Stimulated activated CD8-positive, alpha-beta memory T cell treated with anti-CD3 and anti-CD28 coated beads, Interleukin-4, amount 100 ng/mL, for 1 hour (primary cell): ENCODE measurements at places on chromosomes 6 and 20.

- DNase-seq, result no peak
Measured at GRCh38 chr6:42453654-42454427, 2.1 kb upstream of the TRERF1 start.

DNA sequence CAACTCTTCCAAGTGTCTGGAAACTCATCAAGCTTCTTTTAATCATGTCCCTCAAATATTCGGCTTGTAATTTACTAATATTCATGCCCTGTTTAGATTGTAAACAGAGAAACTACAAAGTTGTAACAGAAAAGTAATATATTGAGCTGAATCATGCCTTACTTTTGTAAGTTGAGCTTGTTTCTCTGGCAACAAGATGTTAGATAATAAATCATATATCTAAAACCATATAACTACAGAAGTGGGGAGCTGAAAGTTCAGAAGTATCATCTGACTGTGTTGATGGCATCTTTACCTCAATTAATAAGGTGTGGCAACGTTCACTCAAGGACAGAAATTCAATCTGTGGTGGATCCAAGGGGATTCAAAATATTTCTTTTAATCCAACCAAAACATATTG is 263.9 kb downstream of the PLCB1 start:
- DNase-seq, result no peak

DNA sequence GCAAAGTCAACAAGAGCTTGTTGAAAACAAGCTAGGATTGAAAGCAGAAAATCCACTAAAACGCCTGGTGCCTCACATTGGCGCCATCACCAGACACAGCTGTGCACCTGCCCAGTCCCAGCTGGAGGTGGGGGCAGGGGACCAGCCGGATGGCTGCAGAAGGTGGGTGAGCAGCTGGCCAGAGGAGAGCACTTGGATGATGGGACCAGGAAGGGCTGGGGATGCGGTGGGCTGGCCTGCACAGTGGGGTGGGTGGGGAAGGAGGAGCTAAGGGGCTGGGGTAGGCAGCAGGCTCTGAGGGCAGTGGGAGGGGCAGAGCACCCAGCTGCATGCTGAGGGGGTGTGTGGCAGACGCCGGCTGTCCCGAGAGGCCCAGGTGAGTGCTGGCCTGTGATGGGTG is 7.1 kb downstream of the CABLES2 start:
- no peak for DNase-seq

DNA sequence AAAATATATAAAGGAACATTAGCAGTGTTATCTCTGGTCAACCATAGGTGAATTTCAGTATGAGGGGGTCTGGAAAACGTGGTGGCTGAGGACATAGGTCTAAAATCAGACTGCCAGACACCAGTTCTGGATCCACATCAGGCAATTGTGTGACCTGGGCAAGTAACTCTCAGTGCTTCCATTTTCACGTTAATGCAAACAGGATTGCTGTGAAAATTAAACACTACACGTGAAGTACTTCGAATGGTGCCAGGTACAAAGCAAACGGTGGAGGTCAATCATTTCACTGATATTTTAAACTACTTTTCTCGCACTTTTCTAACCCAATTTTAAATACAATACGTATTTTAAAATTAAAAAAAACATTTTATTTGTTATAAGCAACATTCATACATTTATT is 315.7 kb downstream of the TRDN start:
- DNase-seq, result no peak

DNA sequence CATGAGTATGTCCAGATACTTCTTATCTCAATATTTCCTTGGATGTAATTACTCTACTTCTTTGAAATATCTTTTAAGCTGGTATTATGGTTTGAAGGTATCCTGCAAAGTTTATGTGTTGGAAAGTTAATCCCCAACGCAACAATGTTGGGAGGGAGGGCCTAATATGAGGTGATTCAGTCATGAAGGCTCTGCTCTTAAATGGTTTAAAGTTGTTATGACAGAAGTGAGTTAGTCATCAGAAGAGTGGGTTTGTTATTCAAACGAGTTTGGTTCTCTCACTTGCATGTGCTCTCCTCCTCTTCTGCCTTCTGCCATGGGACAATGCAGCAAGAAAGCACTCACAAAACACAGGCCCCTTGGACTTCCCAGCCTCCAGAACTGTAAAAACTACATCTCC is 176.3 kb downstream of the KCNQ5 start:
- DNase-seq, result no peak

- no peak for DNase-seq
Measured at GRCh38 chr6:139545206-139546105, 171.0 kb upstream of the CITED2 start.

DNA sequence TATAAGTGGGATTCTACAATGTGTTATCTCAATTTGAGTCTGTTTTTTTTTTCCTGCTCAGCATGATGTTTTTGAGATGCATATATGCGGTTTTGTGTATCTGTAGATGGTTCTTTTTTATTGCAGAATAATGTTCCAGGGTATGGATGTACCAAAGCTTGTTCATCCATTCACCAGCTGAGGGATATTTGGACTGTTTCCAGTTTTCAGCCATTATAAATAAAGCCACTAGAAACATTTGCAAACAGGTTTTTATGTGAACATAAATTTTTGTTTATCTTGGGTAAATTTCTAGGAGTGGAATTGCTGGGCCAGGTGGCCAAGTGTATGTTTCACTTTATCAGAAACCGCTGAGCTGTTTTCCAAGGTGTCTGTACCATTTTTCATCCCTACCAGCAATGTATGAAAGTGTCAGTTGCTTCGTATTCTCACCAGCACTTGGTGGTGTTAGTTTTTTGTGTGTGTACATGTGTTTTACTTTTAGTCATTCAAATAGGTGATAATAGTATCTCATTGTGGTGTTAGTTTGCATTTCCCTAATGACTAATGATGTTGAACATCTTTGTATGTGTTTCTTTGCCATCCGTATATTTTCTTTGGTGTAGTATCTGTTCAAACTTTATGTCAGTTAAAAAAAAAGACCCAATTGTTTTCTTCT is 124.2 kb downstream of the CEBPB start:
- DNase-seq, result no peak

GRCh38 chr6:156107624-156108101 is 652.0 kb upstream of the NOX3 start:
- DNase-seq, result no peak

- DNase-seq, result no peak
Measured at GRCh38 chr6:124679387-124679786, 282.9 kb upstream of the RNF217 start.

DNA sequence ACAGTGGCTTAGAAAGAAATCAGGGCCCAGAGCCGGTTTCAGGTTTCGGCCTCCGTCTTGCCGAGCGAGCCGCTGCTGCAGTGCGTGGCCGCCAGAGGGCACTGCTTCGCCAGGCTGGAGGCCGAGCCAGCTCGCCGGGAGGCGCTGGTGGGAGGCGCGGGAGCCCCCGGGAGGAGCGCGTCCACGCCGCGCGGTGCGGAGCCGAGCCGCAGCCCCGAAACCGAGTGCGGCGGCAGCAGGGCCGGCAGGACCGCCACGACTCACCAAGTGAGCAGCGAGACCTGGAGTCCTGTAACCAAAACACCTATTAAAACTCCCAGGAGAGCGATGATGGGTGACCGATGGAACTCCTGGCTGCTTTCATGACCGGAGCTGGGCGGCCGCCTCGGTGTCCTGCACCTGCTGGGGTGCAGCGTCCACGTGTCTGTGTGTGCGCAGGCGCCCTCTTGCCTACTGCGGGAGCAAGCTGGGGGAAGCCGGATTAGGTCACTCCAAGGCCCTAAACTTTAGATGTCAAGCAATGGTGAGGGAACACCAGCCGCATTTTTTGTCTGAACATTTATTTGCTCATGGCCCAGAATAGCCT is 186.9 kb upstream of the UST start:
- peak; percentile 46 for DNase-seq

- no peak for DNase-seq
Measured at GRCh38 chr6:41032830-41033229, 6.2 kb downstream of the UNC5CL start.

DNA sequence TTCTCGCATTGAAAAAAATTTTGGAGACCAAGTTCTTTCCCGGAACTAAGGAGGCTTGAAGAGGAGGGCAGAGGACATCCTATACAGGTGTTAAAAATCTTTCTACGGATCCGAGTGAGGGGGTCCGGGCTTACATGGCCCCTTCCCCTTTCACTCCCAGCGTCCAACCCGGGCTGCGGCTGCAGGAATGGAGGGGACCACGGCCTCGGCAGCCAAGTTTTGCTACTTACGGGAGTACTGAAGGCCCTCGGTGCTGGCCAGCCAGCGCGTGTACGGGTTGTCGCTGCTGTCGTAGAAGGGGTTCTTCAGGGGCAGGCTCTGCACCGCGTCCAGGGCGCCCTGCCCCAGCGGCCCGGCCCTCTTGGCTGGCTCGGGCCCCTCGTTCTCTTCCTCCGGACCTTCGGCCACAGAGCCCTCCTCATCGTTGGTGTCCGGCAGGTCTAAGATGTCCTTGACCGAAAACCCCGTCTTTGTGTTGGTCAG is 642 bp downstream of the NKX2-2 start:
- DNase-seq, result no peak

- no peak for DNase-seq
Measured at GRCh38 chr20:44523746-44524145, 1.9 kb upstream of the SERINC3 start.

DNA sequence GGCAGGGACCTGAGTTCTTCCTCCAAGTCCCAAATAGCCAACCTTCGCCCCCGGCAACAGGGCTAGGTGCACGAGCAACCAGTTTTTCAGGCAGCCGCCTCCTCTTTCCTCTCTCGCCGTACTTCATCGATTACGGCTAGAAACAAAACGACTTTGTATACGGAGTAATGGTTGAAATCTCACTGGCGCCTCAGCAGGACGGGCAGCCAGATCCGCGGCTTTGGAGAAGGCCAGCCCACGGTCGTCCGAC is 333 bp upstream of the SMIM13 start:
- no peak for DNase-seq

GRCh38 chr20:45612314-45612713 is 17.2 kb upstream of the WFDC10A start:
- no peak for DNase-seq

DNA sequence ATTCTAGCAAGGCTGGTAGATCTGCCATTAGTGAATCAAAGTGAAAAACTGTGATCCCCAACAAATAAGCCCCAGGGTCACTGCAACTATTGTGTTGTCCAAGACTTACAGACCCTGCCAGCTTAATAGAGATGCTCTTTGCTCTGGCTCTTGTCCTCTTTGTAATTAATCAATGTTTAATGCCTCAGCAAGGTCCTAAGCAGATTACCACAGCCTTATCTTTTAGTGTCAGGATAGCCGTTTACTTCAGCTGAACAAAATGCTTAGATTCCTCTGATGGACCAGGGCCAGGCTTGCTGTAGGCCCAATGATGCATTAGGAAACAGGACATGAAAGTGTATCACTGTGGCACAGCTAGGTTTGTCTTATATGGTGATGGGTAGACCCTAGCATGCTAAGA is 353.3 kb downstream of the HACE1 start:
- DNase-seq, result no peak

DNA sequence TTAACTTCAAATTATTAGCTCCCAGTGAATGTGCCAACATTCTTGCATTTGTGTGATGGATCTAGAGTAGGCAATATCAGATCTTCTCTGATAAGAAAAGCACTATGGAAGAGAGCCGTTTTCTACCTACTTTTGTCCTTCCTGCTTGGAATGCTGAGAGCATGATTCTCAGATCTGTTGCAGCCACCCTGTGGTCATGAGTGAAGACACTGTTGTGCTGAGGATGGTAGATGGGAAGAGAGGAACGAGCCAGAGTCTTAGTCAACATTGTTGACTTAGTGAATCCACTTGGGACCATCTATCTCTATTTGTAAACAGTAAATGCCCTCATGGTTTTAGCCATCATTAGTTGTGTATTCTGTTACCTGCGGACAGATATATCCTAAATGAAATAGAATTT is 202.6 kb downstream of the CD109 start:
- DNase-seq, result no peak

- no peak for DNase-seq
Measured at GRCh38 chr6:89299466-89299850, 15.6 kb downstream of the GABRR2 start.

DNA sequence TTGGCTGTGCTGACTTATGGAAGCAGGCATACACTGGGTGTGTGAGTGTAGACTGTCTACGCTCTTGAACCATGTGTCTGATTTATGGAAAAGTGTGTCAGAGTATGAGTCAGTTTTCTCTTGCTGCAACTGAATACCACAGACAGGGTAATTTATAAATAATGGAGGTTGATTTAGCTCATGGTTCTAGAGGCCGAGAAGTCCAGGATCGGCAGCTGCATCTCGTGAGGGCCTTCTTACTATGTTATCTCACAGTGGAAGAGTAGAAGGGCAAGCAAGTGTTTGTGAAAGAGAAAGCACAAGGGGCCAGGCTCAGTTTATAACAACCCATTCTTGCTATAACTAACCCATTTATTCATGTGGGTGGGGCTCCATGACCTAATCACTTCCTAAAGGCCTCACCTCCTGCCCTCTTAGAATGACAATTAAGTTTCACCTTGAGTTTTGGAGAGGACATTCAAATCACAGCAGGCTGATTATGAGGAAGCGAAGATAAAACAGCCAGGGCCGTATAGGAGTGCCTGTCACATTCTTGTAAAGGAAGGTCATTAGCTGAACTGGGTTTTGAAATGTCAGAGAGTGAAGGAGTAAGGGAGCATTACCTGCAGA is 6.7 kb downstream of the GPR31 start:
- DNase-seq, result no peak

GRCh38 chr6:7496266-7496875 is 45.1 kb upstream of the DSP start:
- DNase-seq, result no peak

DNA sequence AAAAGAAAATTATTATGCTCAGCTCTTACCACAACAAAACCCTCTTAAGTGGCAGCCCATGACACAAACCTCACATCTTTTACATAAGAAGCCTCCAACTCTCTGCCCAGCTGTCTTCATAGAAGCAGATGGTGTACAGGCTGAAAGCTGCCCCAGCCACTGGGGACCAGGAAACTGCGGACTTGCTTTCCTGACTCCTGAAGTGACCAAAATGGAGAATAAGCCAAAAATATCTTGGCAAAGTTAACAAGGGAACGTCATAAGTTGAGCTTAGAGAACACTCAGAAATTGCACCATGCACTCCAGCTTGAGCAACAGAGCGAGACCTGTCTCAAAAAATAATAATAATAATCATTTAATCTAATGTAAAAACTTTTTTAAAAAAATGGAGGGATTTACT is 160.3 kb upstream of the CDYL start:
- no peak for DNase-seq

DNA sequence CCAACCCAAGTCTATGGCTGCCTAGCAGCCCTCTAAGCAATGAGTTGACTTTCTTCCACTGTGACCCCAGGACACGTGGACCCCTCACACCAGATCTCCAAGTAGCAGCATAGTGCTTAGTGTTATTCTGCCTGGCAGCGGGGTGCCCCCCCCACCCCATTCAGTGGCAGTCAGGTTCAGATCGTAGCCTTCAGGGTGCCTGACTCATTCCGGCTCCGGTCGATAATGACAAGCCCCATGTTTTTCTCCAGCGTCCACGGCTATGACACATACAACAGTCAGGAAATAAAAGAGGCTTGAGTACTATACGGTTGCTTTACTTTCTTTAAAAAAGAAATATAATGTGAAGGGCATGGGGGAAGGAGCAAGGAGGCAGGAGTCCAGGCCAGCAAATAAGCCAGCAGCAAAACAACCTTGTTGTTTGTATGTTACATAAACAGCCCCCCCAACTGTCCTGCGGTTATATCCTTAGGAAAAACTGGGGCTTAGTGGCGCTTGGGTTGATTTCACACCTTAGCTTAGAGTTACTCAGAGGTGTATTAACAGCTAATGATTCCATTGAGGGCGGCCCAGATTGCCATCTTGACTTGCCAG is 23.1 kb downstream of the GNAS start:
- DNase-seq, result no peak

GRCh38 chr20:61120595-61121515 is 131.2 kb upstream of the CDH4 start:
- no peak for DNase-seq

- DNase-seq, result no peak
Measured at GRCh38 chr6:8131265-8131897, 29.0 kb upstream of the EEF1E1 start.
